ENCODE measurements at places on chromosomes 7 and 10.

DNA sequence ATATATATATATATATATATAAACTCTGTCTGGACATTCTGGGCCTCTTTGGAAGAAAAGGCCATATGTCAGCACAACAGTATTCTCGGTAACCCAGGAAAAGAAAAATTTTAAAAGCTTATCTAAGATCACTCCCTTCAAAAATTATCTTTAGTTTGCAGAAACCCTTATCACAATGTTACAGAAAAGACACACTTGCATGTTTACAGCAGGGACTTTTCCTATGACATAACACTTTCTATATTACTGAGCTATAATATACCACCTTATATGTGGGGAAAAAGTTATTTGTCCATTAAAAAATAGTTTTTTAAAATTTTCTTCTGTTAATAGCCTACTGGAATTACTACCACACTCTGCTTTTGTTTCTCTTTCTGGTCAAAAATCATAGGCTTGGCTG, 25.4 kb downstream of the ANKRD61 start:
- DNase-seq: no peak

GRCh38 chr7:93231259-93231658, 907 bp upstream of the VPS50 start:
- DNase-seq: no peak

DNA sequence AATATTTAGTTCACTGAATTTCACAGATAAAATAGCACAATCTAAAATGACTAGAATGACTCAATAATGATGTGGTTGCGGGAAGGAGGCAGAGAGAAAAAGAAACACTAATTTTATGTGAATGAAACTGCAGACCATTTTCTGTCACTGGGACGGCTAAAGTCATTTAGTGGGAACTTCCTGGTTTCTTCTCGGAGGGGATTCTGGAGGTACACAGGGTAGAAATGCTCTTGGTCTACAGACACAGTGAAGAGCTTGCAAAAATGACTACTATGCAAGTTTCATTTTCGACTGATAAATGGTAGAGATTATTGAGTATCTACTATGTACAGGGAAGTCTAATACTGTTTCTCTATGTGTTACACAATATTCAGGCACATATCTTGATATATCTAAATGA, 63.5 kb upstream of the LRRN3 start:
- no peak for DNase-seq

GRCh38 chr10:96991313-96991841, 159.3 kb downstream of the LCOR start:
- DNase-seq: no peak

- no peak for DNase-seq
Measured at GRCh38 chr7:46165276-46165675, 244.2 kb upstream of the IGFBP3 start.

DNA sequence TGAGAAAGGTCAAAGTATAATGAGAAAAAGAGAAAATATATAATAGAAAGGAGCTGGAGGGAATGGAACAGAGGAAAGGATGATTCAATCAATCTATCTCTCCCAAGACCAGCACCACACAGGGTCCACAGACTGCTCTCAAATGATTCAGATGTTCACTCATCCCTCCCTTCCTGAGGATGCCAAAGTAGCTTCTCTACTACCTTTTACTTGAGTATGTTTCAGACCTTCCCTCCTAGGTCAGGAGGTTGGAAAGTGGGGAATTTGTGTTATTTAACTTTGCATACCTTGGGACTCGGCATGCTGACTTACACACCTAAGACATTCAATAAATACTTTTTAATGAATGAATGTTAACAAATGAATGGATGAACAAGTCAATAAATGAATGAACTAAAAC, 30.6 kb downstream of the CPVL start:
- DNase-seq: no peak

GRCh38 chr7:16891338-16891737, 9.6 kb upstream of the AGR3 start:
- no peak for DNase-seq

DNA sequence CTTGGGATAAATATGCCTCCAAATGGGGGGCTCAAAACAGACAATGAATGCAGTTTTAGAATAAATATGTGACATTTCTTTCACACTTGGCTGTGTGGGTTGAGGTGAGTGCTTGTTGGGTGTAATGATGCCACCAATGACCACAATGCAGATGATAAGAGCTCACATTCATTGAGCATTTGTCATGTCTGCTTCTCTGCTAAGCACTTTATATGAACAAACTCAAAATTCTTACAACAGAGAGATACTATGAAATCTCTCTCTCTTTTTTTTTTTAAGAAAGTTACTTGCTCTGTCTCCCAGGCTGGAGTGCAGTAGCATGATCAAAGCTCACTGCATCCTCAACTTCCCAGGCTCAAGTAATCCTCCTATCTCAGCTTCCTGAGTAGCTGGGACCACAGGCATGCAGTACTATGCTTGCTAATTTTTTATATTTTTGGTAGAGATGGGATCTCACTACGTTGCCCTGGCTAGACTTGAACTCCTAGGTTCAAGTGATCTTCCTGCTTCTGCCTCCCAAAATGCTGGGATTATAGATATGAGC, 185.4 kb downstream of the JCAD start:
- no peak for DNase-seq

DNA sequence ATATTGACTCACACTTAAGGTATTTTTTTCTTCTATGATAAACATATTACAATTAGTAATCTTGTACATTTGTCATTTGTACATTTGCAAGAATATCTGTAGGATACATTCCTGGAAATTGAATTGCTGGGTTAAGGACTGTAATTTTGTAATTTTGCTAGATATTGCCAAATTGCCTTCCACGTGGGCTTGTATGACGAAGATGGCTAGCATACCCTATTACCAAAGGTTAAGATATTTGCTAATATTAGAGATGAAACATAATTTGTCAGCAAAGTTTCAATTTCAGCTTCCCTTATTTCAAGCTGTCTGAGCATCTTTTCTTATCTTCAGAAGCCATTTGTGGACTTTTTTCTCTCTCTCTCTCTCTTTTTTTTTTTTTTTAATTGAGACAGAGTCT, 1.0 kb upstream of the LYZL2 start:
- DNase-seq: no peak

DNA sequence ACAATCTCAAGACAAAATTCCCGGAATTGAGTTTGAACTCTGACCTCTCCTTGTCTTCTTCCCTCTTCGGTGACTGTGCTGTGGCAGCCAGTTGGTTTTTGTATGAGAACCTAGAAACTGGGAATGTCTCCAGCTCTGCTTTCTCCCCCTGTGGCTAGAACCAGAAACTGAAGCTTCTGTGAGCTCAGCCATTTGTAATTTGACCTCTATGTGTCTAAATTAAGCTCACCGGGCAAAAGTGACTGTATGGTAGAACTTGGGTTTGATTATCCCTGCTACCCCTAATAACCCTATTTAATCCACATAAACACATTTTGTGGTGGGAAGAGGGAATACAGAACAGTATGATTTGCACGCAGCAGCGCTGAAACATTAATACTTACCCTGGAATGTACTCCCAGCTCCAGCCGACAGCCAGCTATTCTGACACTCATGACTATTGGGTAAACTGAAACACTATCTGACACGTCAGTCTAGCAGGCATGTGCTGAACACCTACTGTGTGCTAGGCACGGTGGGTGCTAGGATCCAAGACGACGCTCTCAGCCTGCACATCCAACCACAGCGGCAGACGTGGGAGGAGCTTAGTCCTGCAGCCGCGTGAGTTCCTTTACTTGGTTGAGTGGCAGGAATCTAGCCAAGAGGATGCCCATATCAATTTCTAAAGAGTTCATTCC, 324.8 kb downstream of the SFMBT2 start:
- DNase-seq: no peak

GRCh38 chr7:155483245-155483644, 25.3 kb downstream of the EN2 start:
- DNase-seq: no peak

DNA sequence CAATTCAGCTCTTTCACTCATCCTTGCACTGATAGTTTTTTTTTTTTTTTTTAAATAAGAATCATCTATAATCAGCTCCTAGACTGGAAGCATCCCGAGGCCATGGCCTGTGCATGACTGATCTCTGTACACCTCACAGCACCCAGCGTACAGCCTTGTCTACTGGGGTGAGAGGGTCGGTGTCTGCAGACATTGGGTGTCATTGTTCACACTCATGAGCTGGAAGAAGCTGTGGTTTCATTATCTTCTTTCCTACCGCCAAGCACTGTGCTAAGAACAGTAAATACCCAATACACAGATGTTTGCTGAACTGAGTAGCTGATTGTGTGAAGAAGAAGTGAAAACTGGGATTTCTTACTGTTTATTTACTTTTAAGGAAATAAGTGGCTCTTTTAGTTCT, 123.6 kb downstream of the CLEC2L start:
- DNase-seq: no peak
